Astrocyte (in vitro differentiated cells and primary cell): ENCODE measurements at places on chromosomes 3 and 15.
A peak's percentile ranks its signal among the peaks of the same experiment; 100 is the strongest.

DNA sequence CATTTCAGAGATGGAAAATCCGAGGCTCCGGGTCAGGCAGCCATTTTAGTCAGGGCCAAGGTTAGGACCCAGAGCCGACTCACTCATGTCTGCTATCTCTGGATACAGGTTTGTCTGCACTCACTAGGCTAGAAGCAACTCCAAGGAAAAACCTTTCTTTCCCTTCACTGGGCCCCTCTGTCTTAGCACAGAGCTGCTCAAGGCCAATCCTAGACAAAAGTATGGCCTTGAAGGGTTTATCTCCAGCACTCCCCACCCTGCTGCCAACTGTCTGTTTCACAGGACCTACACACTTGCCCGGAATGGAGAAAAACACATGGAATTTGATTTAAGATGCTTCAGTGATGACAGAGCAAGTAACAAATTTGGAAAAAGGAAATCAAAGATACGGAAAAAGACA lies 25.6 kb downstream of the ACAN start:
- no peak for DNase-seq

DNA sequence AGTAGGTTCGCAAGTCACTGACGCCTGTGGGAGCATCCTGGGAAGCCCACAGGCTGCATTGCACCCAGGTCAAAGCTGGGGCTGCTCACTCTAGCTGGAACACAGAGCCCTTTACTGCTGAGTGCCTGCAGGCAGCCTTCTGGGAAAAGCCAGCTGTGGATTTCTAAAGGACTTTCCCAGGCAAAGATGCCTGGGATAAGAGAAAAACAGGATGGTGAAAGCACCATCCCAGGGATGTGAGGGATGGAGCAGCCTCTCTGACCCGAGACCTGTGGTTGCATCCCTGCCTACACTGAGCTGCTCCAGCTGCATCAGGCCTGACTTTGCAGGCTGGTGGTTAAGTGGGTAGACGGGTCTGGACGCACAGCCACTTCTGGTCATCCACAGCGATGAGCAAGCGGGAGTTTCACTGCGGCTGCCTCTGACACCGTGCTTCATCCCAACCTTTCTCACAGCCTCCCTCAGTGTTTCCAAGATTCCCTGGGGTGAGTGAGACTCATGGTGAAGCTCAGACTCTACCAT lies 52.5 kb upstream of the AMOTL2 start:
- peak; percentile 94 for DNase-seq

GRCh38 chr3:161231861-161232260 lies 10.8 kb downstream of the NMD3 start:
- DNase-seq = no peak

DNA sequence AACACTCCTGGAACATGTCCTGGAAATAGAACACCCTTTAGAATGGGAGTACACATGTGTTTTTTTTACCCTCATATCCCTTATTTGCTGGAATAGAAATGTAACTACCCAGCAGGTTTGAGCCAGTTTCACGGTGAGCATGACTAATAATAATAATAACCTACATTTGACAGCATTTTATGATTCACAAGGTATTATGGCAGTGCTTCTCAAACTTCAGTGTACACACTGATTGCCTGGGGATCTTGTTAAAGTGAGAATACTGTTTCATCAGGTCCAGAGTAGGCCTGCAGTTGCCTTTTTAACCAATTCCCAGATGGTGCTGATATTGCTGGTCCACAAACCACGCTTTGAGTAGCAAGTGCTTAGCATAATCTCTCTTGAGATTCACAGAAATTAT lies 63.9 kb downstream of the NFKBIZ start:
- peak; percentile 39 for DNase-seq
